ENCODE measurements at places on chromosomes 5 and 9.

DNA sequence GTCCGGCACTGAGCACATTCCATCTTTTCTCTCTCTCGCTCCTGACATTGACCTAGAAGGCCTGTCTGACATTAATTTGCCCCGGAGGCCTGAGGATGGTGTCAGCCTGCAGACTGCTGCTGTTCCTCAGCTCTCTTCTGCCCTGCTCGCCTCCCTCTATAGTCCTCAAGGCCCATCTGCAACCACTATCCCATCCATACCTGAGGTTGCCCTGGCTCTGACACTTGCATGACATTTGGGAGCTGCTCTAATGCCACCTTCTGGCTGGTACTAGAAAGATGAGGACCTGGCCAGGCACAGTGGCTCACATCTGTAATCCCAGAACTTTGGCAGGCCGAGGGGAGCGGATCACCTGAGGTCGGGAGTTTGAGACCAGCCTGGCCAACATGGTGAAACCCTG is 38.6 kb upstream of the GGTA1 start:
- no peak for DNase-seq

DNA sequence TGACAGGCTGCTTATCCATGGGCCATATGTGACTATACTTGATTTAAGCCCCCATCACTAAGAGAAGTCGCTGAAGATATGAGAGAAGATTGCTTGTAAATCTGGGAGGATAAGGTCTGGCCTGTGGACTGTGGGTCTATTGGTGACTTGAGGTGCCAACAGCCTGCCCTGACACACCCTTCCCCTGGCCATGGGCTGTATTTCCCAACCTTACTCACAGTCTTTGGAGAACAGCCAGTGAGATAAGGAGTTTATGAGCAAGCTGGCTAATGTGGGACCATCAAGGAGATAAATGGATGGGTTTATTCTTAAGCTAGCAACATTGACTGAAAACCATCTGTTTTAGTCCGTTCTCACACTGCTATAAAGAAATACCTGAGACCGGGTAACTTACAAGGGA is 231.3 kb downstream of the ZSWIM6 start:
- DNase-seq = no peak

DNA sequence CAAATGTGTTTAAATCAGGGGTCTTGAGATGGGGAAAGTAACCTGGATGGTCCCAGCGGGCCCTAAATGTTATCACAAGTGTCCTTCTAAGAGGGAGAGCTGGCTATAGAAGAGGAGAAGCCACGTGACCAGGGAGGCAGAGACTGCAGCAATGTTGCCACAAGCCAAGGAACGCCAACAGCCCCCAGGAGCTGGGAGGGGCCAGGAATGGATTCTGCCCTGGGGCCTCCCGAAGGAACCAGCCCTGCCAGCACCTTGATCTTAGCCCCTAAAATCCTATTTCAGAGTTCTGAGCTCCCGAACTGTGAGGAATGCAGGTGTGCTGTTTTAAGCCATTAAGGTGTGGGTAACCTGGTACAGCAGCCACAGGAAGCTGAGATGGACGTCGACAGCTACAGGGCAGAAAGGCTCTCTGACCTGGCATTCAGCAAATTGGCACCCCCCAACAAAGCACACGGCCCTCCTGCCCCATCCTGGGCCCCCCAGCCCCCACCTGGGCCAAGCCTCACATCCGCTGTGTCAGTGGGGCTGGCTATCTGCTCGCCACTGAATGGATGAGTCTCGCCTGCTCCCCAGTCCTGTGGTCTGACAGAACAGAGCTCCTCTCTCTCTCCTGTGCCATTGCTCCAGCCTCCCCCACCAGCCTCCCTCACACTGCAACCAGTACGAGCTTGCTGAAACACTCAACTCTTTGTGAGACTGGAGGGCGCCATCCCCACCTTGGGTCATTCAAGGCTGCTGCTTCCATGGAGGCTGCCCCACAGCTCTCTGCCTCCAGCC is 78.8 kb downstream of the ADAMTS2 start:
- no peak for DNase-seq

GRCh38 chr5:115366223-115366622 is 69.8 kb upstream of the CCDC112 start:
- DNase-seq = no peak

DNA sequence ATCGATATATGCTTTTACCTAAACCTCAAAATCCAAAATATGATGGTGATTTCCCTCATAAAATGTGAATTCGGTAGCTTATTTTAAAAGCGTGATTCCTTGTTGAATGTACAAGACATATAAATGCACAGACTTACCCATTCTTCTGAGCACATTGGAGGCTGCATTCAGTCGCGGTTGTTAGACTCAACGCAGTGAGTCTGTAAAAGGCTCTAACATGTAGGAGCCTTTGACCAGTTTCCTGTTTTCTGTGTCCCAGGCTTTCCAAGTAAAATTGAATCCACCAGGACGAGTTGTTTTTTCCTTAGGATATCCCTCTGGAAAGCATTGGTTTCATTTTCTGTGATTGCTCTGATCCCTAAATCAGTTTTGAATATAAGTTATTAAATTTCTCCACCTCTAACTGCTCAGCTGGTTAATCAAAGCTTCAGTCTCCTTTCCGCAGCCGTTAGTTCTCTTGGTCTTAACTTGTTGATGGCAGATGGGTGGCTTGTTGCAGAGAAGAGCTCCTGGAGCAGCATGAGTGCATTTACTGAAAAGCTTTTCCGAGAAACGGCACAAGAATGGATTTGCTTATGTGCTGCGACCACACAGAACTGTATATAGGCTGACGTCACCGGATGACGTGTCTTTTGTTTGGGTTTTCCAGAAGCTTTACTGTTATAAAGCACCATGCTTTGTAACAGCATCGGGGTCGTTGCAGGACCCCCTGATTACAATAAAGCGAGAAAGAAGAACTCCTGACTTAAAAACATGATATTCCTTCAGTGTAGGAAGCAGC is at the start of gene LRRTM2:
Gene LRRTM2 (minus strand): TSS at position 565 of the 781 bp plus-strand sequence. CDS start 424 bp downstream, at position 141.
- DNase-seq = no peak

DNA sequence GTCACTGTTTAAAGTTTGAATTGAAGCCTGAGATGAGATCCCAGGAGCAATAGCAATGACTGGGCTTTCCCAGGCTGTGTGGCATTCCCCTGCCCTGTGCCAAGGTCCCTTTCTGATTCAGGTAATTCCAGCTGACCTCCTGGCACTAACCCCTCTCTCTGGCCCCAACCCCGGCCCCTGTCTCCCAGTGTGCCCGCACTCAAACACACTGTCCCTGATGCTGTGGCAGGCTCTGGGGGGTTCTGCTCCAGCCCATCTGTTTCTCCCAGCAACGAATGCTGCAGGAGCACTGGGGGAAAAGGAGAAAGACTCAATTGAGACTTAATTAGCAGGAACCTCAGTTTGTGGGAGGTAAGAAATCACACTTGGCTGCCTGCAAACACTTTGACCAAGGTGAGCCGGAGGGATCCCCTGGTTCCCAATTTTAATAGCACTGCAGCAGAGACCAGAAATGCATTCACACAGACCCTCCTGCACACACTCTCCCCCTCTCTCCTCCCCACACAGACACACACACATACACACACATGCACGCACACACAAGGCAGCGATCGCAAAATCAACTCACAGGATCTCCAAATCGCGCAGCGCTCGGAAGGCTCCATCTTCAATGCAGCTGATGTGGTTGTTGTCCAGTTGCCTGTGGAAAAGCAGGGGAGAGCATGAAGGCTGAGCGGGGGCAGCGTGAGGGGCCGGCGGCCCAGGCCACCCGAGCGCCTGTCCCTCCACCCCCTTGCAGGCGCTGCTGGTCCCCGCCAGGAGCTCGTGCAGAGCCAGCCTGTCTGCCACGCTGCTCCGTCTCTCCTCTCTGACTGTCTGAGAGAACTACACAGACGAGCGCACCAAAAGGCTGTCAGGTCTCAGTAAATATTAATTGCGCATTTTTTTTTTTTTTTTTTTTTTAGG is 265.1 kb upstream of the PANK3 start:
- no peak for DNase-seq

GRCh38 chr9:121021301-121021700 is 28.8 kb downstream of the C5 start:
- no peak for DNase-seq

DNA sequence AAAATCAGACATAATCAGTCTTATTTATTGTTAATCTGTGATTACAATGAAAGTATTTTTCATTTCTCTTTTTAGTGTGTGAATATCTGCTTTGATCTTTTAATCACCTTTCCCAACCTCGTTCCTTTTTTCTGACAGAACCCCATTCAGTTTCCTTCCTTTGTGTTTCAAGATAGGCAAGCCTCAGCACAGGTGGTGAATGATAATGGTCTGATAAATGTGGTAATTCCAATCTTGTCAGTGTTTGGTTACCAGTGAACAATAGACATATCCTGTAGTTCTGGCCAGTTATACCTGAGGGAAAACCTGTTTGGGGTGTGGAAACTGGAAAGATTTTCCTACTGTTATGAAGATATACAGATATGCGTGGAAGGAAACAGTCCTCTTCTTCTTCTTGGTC is 13.5 kb downstream of the STX17 start:
- no peak for DNase-seq

DNA sequence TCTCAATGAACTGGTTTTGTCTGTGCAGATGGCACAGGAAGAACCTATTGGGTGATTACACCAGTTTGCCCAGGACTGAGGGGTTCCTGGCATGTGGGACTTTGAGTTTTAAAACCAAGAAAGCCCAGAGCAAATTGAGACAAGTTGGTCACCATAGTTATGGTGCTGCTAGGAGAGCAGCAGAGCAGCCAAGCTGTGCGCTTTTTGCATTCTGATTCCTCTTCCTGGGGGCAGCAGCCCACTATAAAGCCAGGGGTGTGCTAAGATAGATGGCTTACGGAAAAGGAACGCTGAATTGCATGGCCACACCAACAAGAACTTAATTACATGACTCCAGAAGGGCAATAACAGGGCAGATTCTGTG is 49.7 kb downstream of the TIMD4 start:
- DNase-seq = no peak

DNA sequence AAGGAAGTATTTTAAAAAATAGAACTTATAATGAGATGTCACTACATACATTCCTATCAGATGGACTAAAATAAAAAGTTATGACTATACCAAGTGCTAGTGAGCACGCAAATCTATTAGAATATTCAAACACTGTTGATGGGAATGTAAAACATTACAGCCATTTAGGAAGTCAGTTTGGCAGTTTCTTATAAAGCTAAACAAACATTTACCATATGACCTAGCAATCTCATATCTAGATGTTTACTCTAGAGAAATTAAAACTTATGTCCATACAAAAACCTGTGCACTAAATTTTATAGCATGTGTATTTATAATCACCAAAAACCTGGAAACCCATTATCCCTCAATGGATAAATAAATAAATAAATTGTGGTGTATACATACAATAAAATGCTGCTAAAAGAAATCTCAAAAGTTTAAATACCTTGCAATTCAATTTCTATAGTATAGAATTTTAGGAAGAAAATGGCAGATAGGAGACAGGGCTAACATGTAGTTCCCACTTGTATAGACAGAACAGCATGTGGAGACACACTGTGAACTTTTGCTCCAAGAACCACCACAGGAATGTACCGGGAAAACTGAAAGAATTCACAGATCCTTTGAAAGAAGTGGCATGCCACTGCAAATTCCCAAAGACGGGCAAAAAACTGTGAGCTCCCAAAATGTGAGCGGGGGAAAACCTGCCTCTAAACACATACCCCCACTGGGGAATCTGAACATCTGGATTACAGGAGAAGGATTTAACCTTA is 174.6 kb upstream of the SPEF2 start:
- DNase-seq = no peak

- DNase-seq = no peak
These were observed 103.3 kb upstream of the NFIB start for GRCh38 chr9:14417237-14417636.

DNA sequence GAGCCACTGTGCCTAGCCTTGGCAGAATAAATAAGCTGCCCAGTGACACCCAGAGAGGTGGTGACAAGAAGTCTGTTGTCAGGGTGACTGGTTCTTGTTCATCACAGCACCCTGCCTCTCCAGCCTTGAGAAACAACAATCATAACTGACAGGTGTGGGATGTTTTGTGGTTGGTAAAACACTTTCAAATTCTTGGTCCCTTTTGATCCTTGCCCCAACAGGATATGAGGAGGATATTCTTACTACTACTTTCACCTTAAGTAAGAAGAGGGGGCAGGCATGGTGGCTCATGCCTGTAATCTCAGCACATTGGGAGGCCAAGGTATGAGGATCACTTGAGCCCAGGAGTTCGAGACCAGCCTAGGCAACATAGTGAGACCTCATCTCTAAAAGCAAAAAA is 14.2 kb upstream of the FRRS1L start:
- DNase-seq = peak; percentile 26

DNA sequence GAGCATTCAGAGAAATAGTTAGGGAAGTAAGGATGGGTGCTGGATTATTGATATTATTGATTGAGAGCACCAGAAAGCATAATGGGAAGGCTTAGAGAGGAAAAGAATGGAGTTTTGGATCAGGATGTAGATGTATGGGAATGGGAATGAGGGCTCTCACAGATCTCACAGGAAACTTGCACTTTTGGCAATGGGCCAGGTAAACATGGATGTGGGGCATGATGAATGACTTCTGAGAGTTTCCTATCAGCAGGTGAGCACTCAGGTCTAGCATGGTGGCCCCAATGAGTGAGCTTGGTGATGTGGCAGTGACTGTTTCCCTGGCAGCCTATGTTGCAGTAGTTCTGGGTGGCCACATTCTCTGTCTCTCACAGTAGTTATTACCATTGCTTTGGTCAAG is 283.8 kb downstream of the FBXL7 start:
- no peak for DNase-seq

GRCh38 chr5:169367861-169368260 is 66.9 kb upstream of the SLIT3 start:
- DNase-seq = no peak

DNA sequence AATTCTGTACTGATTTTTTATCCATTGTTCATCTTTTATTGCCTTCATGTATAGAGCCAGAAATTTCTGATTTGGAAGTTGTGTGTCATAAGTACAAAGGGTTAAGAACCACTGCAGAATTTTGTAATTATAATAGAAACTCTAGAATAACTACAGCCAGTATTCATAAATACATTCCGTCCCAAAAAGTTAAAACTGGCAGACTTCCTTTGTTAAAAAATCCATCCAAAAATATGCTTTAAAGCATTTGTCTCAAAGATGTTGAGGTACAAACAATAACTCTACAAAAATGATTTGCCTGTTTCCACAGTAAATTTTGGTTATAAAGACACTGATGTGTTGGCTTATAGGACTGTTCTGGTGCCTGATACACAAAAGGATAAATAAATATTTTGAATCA is 436.6 kb downstream of the DTWD2 start:
- no peak for DNase-seq

DNA sequence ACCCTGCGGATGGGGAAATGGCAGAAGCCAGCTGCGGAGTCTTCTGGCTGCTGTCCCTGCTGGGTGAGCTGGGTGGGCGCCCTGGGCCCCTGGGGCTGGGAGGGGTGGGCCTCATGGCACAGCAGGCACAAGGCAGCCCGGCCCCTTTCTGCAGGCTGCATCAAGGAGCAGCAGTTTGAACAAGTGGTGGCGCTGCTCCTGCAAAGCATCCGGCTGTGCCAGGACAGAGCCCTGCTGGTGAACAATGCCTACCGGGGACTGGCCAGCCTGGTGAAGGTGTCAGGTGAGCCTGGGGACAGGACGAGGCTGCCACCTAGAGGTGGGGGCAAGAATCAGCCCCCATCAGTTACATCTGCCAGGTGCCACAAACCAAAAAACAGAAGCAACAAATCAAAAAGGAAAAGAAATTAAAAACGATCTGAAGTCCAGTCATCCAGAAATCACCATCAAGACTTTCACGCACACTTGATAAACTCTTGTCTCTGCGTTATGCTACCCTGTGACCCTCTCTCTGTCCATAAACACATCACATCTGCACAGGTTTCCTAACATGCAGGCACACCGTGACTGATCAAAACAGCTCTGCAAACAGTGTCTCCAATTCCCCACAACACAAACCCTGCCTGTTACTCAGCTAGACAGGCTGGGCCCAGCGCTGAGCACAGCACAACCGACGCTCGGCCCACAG is 13.9 kb downstream of the REXO4 start:
- peak; percentile 69 for DNase-seq

Measured in CD4-positive, alpha-beta T cell treated with Interleukin-17A for 1 hour (primary cell).